NCI-H510A (cell line): ENCODE measurements at places on chromosomes 3 and 15.

- no peak for DNase-seq
These were observed 35.8 kb downstream of the ABHD5 start for GRCh38 chr3:43726521-43726920.

DNA sequence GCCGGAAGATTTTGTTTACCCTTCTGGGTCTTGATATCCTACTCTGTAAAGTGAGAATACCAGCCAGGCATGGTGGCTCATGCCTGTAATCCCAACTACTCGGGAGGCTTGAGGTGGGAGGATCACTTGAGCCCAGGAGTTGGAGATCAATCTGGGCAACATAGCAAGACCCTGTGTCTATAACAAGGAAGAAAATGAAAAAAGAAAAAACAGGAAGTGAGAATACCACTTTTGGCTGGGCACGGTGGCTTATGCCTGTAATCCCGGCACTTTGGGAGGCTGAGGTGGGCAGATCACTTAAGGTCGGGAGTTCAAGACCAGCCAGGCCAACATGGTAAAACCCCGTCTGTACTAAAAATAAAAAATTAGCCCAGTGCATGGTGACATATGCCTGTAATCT is 36.9 kb downstream of the SFMBT1 start:
- DNase-seq, result no peak

DNA sequence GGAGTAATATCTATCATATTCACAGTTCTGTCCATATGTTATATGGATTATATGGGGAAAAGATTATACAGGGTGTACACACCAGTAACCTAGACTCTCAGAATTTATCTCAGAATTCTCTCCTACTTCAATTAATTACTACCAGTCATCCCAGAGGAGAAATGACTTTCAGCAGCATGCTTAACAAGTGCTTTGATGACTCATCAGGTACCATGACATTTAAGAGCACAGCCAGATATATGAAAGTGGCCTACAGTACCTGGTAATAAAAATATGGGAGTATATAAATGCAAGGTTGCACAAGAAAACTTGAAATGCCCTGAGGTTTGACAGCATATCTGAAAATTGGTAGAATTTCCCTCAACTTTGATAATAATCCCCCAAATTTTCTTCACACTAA is 1273.0 kb downstream of the OTOL1 start:
- DNase-seq, result no peak

GRCh38 chr15:68781217-68781616 is 39.5 kb downstream of the ANP32A start:
- no peak for DNase-seq
